ENCODE measurements at places on chromosomes 16 and 17.

DNA sequence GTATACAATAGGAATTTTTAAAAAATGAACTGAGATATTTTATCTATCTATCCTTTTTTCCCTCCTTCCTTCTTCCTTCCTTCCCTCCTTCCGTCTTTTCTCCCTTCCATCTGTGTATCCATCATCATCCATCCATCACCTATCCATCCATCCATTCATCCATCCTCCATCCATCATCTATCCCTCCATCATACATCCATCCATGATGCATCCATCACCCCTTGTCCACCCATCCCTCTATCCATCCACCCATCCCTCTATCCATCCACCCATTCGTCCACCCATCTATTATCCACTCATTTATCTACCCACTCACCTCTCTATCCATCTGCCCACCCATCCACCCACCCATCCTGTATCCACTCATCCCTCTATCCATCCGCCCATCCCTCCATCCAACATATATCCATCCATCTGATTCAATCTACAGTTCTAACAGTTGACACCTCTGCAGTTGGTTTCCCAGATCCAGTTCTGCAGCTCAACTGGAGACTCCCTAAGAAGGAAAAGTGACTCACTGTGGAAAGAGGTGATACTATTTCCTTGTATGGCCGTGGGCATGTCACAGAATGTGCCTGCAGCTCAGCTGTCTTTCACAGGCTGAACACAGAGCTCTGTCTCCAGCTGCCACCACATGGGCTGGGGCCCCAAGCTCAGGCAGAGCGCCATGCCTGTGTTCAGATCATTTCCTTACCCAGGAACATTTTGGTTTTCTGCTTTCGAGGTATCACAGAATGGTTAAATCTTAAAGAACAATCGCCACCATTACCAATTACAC lies 130.8 kb downstream of the XYLT1 start:
- DNase-seq: no peak

DNA sequence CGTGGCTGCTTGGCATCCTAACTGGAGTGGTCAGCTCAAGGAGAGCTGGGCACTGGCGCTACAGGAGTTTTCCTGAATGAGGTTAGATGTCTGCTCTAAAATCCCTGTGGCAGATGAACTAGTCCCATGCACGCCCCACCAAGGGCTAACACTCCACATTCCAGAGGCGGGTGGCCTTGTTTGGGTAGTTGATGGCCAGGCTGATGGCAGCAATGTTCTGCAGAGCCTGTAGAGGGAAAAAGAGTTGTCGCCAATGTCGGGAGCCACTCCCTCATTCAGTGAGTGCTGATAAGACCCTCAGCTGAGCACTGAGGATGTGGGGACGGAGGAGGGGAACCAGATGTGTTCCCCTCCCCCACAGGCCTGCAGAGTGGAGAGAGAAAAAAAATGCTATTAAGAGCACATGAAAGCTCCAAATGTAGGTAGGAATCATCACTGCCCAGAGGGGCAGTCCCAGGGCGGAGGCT lies 42.5 kb upstream of the ATP2A3 start:
- DNase-seq: no peak

- no peak for DNase-seq
Observed at GRCh38 chr17:61503961-61504360, 51.7 kb downstream of the TBX4 start.

DNA sequence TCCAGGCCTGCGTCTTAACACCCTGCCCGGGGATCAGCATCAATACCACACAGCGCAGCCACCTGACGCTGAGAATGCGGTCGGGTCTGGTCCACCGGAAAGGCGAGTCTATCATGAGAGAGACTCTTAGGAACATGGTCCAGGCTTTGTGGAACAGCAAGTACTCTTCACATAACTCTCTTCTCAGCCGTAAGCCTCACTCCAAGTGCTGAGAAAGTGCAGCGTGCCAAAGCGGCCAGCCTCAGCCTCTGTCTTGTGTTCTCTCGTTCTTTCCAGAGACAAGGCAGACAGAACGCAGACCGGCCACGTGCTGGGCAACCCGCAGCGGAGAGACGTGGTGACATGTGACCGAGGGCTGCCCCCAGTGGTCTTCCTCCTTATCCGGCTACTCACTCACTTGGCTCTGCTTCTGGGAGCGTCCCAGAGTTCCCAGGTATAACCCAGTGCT lies 34.4 kb upstream of the ENDOV start:
- no peak for DNase-seq

- no peak for DNase-seq
Observed at GRCh38 chr17:69978056-69978646, 96.9 kb upstream of the KCNJ16 start.

DNA sequence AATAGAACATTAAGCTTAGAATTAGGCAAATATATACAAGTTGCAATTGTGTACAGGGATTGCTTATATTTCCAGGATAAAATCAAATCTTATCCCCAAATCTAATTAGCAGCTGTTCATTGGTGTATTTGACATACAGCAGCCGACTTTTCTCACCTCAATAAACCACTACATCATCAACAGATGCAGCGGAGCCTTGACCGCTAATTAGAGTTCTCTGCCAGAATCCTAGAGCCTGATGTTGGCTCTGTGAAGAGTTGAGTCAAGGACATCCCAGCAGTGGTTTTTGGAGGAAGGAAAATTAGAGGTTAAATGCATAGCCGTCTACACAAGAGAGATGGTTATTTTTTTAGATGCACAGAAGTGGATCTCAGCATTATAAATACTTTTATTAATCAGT lies 221.9 kb upstream of the CACNG5 start:
- no peak for DNase-seq

DNA sequence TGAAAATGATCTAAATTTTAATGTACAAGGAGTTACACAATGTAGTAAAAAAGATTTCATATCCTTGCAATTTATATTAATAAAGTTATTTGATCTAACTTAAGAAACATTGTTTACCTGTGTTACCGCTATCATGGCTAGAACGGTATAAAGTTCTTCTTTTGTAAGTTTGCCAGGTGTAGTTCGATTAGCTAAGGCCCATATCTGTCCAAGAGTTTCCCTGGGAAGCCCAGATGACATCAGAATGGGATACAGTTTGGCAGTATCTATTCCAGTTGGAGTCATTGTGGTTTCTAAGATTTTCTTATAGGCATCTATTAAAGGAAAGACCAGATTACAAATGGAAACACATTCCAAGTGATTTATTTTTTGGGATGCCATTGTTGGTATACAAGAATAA lies 37.5 kb downstream of the SYNRG start:
- DNase-seq: no peak

DNA sequence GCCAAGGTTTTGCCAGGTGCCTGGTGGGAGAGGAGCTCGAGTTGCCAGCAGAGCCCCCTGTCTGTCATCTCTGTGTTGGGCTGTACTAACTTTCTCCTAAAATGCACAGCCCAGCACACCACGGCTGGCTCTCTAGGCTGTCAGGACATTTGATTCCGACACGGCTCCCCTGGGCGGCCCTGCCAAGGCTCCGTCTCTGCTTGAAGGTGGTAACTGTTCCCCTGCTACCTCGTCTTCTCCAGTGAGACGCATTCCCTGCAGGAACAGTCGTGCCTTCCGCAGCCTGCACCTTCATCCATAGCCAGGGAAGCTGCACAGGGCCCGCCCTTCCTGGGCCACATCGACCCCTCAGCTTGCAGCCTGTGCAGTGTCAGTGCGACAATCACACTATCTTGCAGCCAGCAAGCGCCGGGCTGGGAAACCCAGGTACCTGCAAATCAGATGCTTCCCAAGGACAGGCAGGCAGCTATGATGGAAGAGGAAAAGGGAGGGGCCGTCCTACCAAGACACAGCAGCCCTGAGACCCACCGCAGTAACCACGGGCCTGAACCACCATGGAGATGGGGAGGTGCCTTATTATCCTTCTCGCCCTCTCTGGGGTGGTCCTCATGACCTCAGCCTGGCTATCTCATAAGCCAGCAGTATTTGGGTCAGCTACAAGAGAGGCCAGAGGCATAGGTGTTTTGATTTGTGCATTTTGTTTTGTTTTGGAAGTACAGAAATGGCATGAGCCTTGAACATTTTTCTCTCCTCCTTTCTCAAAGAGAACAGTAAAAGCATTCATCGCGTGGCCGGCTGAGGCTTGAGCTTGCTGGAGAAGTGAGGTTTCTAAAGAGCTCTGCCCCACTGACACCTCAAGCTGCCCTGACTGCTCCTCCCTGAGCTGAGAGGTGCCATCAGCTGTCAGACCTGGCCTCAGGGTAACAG lies 361.7 kb upstream of the TNRC6C start:
- DNase-seq: no peak

DNA sequence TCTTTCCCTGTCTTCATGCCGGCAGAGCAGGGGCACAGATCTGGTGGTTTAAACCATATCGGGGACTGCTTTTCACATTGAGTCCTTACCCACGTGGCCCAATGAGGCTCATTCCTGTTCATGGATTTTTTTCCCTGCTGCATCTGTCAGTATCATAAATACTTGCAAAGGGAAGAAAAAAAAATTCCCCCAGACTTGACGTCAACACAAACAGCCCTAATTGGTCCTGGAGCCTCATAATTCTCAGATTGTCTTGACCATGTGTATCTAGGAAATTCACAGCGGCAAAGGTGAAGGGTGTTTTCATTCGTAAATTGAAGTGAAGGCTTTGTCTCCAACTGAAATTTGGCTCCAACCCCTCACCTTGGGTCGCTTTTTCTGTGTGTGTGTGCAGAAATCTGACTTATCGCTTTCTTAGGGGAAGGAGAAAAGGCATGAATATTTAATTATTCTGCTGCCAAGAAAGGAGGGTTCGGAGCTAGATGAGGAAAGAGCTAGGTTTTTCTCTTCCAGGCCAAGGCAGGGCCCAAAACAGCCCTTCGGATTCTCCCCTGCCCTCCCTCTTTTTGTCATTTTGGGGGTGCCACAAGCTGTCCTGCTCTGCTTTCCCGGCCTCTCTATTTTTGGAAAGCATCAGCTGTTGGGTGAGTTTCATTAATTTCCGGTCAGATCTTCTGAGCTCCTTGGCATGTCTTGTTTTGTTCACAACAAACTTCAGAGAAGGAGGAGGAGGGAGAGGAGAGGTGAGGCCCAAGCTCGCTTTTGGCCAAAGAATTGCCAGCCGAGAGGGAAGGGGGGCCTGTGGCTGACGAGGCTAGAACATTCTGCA lies 17.8 kb upstream of the CIBAR2 start:
- no peak for DNase-seq

- no peak for DNase-seq
Observed at GRCh38 chr16:11349599-11350276, 4.5 kb downstream of the RMI2 start.

DNA sequence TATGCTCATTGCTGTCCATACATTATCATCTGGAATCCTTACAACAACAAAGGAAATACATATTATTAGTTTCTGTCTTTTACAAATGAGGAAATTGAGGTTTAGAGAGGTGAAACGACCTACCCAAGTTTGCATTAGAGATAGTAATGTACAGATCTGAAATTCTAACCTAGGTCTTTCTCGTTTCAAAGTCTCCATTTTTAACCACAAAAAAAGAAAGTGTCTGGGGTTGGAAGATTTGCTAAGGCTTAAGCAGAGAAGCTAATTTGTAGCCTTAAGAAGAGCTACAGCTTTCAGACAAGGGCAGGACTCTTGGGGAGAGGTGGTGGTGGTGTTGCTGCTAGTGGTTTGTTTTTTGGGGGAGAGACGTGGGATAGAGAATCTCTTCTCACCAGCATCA lies 19.2 kb downstream of the CIITA start:
- DNase-seq: no peak

Data from activated CD4-positive, alpha-beta T cell treated with anti-CD3 and anti-CD28 coated beads for 24 hours (primary cell).